Stimulated activated CD8-positive, alpha-beta memory T cell treated with anti-CD3 and anti-CD28 coated beads, Interleukin-7, amount 100 ng/mL, for 1 hour (primary cell): ENCODE measurements at places on chromosomes 1 and 21.
A peak's percentile ranks its signal among the peaks of the same experiment; 100 is the strongest.

DNA sequence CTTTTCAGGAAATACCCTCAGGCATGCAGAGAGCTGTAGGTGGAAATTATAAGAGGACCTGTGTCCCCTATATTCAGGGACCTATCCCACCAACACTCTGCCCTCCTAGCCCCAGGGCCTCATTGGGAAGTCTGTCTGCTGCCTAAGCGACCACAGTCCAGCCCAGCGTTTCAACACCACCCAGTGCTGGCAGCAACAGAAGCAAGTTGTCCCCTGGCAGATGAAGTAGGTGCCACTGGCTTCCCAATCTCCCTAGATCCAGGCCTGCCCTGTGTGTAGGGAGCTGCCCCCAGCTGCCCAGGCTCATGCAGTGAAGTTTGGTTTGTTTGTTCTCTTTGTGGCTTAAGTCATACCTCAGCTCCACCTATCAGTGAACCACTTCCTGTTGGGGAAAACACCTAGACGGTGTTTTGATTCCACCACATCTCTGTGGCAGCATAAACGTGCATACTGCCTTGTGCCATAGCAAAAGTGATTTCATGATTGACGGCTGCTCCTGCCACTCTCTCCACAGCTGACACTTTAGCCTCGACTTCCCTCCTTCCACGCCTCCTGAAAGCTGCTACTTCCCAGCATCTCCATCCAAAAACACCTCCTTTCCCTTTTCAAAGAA is 8.1 kb upstream of the LEFTY1 start:
- peak; percentile 31 for DNase-seq

DNA sequence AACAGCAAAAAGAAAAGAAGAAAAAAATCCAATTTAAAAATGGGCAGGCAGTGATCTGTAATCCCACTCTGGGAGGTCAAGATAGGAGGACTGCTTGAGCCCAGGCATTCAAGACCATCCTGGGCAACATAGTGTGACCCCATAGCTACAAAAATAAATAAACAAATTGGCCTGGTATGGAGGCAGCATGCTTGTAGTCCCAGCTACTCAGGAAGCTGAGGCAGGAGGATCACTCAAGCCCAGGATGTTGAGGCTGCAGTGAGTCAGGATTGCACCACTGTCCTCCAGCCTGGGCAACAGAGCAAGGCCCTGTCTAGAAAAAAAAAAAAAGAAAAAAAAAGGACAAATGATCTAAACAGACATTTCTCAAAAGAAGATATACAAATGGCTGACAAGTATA is 99.6 kb downstream of the EIF4G3 start:
- DNase-seq = no peak

GRCh38 chr1:109201123-109201703 is 12.5 kb upstream of the SARS1 start:
- DNase-seq = no peak

GRCh38 chr1:39576016-39576657 is 453 bp downstream of the PABPC4 start:
- DNase-seq = no peak

- no peak for DNase-seq
These were observed 109.6 kb upstream of the APP start for GRCh38 chr21:26280148-26280547.

- DNase-seq = no peak
These were observed 27.6 kb downstream of the IPP start for GRCh38 chr1:45722809-45723208.

DNA sequence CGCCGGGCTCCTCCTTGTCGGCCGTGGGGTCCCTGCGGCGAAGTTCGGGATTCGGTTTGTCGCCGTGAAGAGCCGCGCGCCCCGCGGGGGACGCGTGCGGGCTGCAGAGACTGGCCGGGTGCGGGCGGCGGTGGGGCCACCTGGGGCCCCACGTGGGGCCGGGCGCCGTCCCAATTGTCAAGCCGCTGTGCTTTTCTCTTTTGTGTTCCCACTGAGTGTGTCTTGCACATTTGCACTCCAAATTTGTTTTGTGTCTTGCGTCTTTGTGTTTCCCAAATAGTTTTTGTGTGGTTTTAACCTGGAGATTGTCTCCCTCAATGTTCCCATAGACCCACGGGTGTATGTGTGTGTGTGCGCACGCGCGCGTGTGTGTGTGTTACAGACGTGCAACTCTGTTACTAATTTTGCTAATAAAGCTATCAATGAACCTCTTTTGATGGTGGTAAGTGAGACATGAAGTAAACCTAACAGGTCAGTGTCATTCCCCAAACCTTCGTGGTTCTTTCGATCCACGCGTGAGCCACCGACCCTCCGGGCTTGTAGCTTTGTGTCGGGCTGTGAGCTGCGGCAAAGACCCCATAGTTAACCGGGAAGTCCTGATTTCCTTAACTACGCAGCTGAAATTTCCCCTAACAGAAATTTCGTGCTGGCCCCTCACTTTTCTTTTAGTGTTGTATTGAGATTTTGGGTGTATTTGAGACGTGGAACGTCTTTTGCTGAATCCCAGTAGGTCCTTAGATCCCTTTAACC is 708 bp downstream of the PRDM2 start:
- DNase-seq = no peak

DNA sequence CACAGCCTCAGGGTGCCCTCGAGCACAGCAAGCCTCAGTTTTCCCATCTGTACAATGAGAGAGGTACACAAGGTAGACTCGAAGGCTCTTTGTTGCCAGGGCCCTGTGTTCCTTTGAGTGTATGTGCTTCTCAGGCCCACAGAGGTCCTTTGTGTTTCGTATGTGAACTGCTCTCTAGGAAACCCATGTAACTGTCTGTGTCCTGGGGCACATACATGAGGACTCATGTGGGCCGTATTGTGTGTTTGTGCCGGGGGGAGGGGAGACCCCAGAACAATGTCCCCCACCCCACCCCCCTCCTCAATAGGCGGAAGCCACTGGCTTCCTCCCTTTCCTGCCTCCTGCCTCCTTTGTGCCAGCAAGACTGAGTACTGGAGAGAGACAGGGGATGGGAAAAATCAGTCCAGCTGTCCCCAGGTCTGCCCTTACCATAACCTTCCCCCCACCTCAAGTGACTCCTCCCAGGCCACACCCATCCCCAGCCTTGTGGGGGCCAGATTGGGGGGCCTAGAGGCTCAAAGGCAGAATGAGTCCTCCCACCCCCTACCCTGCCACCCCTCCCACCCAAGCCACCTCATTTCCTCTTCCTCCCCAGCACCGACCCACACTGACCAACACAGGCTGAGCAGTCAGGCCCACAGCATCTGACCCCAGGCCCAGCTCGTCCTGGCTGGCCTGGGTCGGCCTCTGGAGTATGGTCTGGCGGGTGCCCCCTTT is at the start of gene TIE1:
TIE1 (plus strand) TSS at position 605 of the 717 bp plus-strand sequence; CDS start at position 695, 90 bp downstream.
- no peak for DNase-seq

DNA sequence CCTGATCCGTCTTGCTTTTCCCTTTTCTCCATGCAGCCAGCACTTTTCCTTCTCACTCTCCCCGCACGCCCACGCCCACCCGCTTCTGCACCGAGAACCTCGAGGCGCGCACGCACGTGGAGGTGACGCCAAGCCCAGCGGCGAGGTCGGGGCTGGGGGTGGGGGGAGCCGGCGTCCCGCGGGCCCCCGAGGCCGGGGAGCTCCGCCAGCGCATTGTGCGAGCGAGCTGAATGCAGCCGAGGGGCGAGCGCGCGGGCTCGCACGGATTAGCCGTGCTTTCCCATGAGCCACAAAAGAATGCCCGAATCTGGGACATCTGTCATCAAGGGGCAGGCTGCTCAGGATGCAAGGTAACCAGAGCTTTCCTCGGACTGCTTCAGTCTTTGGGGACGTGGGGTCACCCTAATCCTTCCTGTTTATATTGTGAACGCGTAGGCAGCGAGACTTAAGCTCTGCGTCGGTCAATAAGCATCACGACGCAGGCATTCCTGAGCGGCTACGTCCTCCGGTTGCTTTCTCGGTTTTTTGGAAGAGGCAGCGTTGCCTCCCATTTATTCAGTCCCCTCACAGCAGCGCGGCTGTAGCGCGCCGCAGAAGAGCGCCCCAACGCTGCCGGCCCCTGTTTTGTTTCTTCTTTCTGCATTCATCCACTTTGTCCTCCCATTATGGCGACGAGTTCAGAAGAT is 67.3 kb upstream of the AKT3 start:
- DNase-seq = no peak

GRCh38 chr1:48582408-48582807 is 110.4 kb upstream of the SPATA6 start:
- no peak for DNase-seq

DNA sequence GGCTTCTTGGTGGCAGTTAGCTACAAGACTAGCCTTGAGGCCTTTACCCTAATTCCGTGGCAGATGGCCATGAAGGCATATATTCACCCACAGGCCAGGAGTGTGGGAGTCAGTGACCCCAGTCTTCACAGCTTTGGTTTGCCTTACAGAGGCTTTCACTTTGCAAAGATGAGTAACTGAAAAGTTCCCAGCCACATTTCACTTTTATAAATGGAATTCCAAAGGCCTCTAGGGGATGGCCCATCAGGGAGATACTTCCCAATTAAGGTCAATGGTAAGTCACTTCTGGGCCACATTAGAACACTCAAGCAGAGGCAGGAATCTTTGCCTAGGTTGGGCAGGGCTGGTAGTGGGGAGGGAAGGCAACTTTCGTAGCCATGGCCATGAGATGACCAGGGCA is 13.1 kb upstream of the HEYL start:
- DNase-seq = no peak

DNA sequence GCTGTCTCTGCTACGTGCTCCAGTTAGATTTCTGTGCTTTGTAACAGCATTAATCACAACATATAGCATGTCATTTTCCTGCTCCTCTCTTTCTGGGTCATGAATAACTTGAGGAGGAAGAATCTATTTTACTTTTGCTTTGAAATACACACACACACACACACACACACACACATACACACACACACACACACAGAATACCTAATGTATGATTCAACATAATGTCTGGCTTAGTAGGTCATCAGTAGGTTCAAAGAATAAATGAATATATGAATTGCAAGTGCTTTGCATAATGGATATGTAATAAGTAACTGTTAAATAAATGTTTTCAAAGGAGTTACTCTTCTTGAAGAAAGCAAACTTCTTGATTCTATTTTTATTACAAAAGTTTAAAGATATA is 249.0 kb downstream of the PDE4B start:
- DNase-seq = no peak

GRCh38 chr1:217856342-217857034 is 225.3 kb downstream of the SPATA17 start:
- DNase-seq = no peak

DNA sequence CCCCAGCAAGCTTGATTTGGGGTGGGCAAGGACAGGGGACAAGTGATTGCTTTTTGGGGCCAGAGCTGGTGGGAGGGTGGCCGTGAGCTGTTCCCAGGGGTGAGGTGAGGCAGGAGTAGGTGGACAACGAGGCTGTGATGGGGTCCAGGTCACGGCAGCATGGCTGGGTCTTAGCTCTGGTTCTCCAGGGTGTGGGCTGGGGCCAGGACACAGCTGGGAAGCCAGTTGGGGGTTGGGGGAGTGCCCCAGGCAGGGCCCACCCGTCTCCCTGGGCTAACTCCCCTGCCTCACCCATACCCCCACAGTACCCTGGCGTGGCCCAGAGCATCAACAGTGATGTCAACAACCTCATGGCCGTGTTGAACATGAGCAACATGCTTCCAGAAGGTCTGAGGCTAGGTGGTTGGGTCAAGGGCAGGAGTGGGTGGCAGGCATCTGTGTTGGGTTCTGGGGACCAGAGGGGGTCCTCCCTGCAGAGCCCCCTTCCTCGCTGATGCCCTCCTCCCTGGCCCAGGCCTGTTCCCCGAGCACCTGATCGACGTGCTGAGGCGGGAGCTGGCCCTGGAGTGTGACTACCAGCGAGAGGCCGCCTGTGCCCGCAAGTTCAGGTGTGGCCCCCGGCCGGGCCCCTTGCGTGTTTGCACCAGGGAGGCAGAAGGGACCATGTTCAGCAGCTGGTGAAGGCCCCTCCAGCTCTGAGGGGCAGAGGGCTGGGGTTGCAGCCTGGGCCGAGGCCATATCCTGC is 43.3 kb downstream of the COQ8A start:
- no peak for DNase-seq

DNA sequence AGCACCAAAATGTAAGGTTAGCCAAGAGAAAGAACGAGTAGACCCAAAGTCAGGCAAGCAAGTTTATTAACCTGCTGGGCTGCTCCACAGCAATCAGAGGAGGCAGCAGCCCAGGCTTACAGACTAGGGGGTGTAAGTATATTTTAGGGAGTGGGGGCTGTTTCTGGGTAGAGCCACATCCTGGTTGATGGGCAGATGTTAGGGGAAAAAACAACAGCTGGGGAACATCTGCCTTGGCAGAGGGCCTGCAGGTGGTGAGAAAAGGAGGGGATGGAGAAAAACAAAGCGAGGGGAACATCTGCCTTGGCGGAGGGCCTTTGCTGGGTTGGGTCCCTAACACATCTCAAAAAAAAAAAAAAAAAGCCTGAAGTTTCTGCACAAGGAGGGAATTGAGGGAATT is 9.7 kb upstream of the ZBTB48 start:
- DNase-seq = no peak

- no peak for DNase-seq
These were observed 17.7 kb upstream of the C1orf174 start for GRCh38 chr1:3917761-3918160.
